ENCODE measurements at places on chromosomes 12 and 14. TPM values are rescaled to one million over a fixed set of nuclear protein-coding genes. Genes with fewer than 3 reads are reported as not detected.

Gene AMDHD1
- 0.29 TPM for total RNA-seq

Gene PIWIL1
- not detected for total RNA-seq

DNA sequence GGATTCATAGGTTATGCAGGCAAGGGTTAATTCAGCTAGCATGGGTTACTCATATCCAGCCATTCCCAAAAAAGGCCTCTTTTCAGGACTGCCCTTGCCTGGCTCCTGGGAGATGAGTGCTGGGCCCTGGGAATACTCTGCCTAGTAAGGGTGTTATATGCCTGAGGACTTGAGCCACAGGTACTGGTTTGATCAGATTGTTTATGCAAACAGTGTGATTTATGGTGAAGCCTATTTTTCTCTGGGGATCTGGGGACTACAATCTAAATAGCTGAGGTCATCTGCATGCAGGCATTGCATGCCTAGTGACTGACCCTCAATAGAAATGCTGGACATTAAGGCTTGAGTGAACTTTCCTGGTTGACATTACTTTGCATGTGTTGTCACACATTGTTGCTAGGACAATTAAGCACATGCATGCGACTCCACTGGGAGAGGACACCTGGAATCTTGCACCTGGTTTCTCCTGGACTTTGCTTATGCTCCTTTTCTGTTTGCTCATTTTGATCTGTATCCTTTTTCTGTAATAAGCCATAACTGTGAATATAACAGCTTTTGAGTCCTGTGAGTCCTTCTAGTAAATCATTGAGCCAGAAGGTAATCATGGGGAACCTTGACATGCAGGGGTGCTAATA lies 73.0 kb downstream of the RAD51B start:
- no peaks in the 10 kb centered on the region for H3K36me3 ChIP-seq
- DNase-seq, result no peak
- H3K27me3 ChIP-seq, result no peaks in the 10 kb centered on the region

DNA sequence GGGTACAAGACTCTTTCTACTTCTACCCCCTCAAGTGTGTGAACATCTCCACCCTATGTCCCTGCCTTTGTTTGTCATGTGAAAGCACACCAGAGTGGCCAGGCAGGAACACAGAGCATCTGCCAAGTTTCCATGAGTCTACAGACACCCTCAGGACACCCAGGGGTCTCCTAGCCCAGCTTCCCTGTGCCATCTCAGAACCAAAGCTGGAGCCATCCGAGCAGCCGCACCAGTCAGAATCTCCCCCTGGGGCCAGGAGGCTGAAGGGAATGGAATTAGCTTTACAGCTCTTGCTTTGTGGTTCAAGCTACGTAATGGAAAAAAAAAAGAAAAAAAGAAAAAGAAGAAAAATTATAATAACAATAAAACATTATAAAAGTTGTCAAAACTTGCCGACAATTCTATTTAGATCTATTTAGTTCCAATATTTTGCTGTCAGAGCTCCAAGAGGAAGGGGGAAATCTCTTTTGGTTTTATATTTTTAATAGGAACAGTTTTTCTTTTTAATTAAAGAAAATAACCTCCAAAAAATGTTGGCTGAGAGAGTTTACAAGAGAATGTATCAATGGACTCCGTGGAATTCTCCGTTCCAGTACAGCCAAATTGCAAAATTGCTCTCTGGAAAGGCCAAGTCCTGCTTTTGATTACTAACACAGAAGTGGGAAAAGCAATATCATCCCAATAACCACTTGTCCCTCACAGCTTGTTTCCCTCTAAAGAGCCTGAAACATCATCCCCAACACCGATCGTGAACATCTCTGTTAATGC lies 37.1 kb downstream of the TBX5 start:
- no peak for DNase-seq
- H3K27me3 ChIP-seq, result no peaks in the 10 kb centered on the region
- no peaks in the 10 kb centered on the region for H3K4me1 ChIP-seq
- no peak overlapping the region for H3K4me3 ChIP-seq
- H3K36me3 ChIP-seq, result no peaks in the 10 kb centered on the region

DNA sequence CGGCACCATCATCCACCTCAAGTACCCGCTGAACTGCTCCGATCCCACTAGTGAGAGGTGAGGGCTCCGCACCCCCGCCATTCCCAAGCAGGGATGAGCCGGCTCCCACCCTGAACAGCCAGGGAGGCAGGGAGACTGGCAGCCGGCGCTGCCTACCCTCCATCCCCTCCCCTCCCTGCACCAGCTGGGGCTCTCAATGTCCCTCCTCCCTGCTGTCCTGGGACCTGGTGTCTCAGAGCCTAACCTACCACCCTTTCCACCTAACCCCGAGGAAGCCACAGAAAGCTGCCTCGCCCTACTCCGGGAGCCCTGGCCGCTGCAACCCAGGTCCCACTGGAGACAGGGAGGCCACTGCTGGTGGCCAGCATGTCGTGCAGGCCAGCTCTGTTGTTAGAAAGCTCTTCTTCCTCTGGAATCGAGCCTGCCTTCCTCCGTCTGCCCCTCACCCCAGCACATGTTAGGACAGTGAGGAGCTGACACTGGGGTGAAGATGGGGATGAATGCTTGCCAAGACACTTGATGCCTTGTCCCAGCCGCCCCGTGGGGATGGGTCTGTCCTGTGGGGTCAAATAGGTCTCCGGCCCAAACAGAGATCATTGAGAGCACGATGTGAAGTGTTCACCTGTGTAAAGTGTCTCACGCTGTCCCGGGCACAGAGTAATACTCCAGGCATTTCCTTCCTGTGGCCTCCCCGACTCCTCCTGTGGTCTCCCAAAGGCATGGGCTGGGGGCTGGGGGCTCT lies 1.1 kb downstream of the PTPN6 start:
- no peak for DNase-seq
- H3K4me3 ChIP-seq, result peak overlapping the region; percentile 55
- no peaks in the 10 kb centered on the region for H3K27me3 ChIP-seq
- H3K36me3 ChIP-seq, result no peaks in the 10 kb centered on the region

GRCh38 chr14:64573109-64573508 lies 23.3 kb downstream of the PPP1R36 start:
- peaks cover 15% of the 10 kb centered on the region for H3K4me1 ChIP-seq
- no peak for DNase-seq
- H3K27me3 ChIP-seq, result no peaks in the 10 kb centered on the region
- no peaks in the 10 kb centered on the region for H3K36me3 ChIP-seq

Measured in heart left ventricle (tissue), 16 donors.